ENCODE measurements at places on chromosomes 11 and 22. TPM values are rescaled to one million over a fixed set of nuclear protein-coding genes. Genes with fewer than 3 reads are reported as not detected.

ASCL3 gene
- not detected for total RNA-seq

SEPTIN3 gene
- total RNA-seq: not detected

DGAT2 gene
- 6.9 TPM for total RNA-seq

LRFN4 gene
- total RNA-seq: 13.5 TPM

LDHAL6A gene
- not detected for total RNA-seq

SERPIND1 gene
- total RNA-seq: 0.16 TPM

CALCB gene
- total RNA-seq: not detected

FGF4 gene
- total RNA-seq: not detected

OR6T1 gene
- total RNA-seq: not detected

SERPING1 gene
- total RNA-seq: 94.6 TPM

ARRB1 gene
- 25.9 TPM for total RNA-seq

C11orf97 gene
- total RNA-seq: not detected

DMC1 gene
- total RNA-seq: 1.0 TPM

WBP2NL gene
- total RNA-seq: 0.22 TPM

JAM3 gene
- 36.2 TPM for total RNA-seq

APOL1 gene
- 15.2 TPM for total RNA-seq

OR52K1 gene
- total RNA-seq: not detected

RIMBP3C gene
- total RNA-seq: 0.08 TPM

SPON1 gene
- 9.4 TPM for total RNA-seq

BDNF gene
- total RNA-seq: 3.1 TPM

HTR3B gene
- total RNA-seq: not detected

GRM5 gene
- total RNA-seq: not detected

PLAAT2 gene
- total RNA-seq: not detected

SOX10 gene
- 1.2 TPM for total RNA-seq

PAX6 gene
- not detected for total RNA-seq

PRR33 gene
- 2.4 TPM for total RNA-seq

KRTAP5-7 gene
- total RNA-seq: not detected

MS4A14 gene
- 1.1 TPM for total RNA-seq

BCO2 gene
- 169 TPM for total RNA-seq

CALCA gene
- total RNA-seq: not detected

NOX4 gene
- 3.5 TPM for total RNA-seq

RFPL2 gene
- total RNA-seq: 0.08 TPM

NCAM1 gene
- total RNA-seq: 332 TPM

ZNF280A gene
- not detected for total RNA-seq

TRIM21 gene
- total RNA-seq: 8.4 TPM

TRIM51 gene
- total RNA-seq: not detected

PDE2A gene
- total RNA-seq: 19.6 TPM

CCDC116 gene
- total RNA-seq: 0.11 TPM

EI24 gene
- total RNA-seq: 55.8 TPM

FREY1 gene
- not detected for total RNA-seq

CTSF gene
- 48.6 TPM for total RNA-seq

OR8J3 gene
- total RNA-seq: not detected

SHISA8 gene
- total RNA-seq: 2.2 TPM

NECTIN1 gene
- 22.9 TPM for total RNA-seq

MAJIN gene
- not detected for total RNA-seq

ANKK1 gene
- not detected for total RNA-seq

NUMA1 gene
- total RNA-seq: 82.5 TPM

FJX1 gene
- 0.88 TPM for total RNA-seq

ZMAT5 gene
- total RNA-seq: 20.6 TPM

SLC43A3 gene
- total RNA-seq: 21.0 TPM

PIWIL4 gene
- 0.66 TPM for total RNA-seq

FAM181B gene
- total RNA-seq: 0.19 TPM

SESN3 gene
- total RNA-seq: 8.1 TPM

CLCF1 gene
- total RNA-seq: 0.82 TPM

KRTAP5-9 gene
- not detected for total RNA-seq

IL18 gene
- total RNA-seq: 1.6 TPM

TRIM49 gene
- total RNA-seq: not detected
